ENCODE measurements at places on chromosomes 1 and 21. TPM values are rescaled to one million over a fixed set of nuclear protein-coding genes. Genes with fewer than 3 reads are reported as not detected.

TFAP2E gene
- 0.97 TPM for total RNA-seq

AQP10 gene
- not detected for total RNA-seq

NR0B2 gene
- not detected for total RNA-seq

CACNA1E gene
- total RNA-seq = 3.4 TPM

SLC25A34 gene
- 1.6 TPM for total RNA-seq

AVPR1B gene
- total RNA-seq = not detected

FOXO6 gene
- not detected for total RNA-seq

- H3K4me3 ChIP-seq = no peak overlapping the region
- H3K27ac ChIP-seq = no peak overlapping the region
- DNase-seq = no peak
- H3K27me3 ChIP-seq = no peaks in the 10 kb centered on the region
Observed at GRCh38 chr1:229884765-229885164, 182.3 kb upstream of the GALNT2 start.

DNA sequence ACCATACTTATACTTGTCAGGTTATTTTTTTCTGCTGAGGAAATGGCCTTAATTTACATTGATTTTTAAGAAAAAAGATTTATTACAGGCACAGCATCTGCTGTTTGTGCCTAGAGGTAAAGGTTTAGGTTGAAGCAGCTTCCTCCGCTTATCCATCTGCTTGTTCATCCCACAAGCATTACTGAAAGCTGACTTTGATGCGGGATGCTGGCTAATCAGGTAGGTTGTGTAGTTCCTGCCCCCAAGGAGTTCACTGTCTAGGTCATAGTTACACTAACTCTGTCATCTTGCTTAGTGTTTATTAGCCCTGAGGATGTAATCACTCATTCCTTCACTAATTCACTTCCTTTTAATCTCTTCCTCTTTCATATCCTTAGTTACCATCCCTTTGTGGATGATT, 377.7 kb upstream of the KAZN start:
- no peak overlapping the region for H3K4me3 ChIP-seq
- no peaks in the 10 kb centered on the region for H3K36me3 ChIP-seq
- H3K27ac ChIP-seq = no peak overlapping the region
- H3K27me3 ChIP-seq = no peaks in the 10 kb centered on the region
- DNase-seq = no peak

DNA sequence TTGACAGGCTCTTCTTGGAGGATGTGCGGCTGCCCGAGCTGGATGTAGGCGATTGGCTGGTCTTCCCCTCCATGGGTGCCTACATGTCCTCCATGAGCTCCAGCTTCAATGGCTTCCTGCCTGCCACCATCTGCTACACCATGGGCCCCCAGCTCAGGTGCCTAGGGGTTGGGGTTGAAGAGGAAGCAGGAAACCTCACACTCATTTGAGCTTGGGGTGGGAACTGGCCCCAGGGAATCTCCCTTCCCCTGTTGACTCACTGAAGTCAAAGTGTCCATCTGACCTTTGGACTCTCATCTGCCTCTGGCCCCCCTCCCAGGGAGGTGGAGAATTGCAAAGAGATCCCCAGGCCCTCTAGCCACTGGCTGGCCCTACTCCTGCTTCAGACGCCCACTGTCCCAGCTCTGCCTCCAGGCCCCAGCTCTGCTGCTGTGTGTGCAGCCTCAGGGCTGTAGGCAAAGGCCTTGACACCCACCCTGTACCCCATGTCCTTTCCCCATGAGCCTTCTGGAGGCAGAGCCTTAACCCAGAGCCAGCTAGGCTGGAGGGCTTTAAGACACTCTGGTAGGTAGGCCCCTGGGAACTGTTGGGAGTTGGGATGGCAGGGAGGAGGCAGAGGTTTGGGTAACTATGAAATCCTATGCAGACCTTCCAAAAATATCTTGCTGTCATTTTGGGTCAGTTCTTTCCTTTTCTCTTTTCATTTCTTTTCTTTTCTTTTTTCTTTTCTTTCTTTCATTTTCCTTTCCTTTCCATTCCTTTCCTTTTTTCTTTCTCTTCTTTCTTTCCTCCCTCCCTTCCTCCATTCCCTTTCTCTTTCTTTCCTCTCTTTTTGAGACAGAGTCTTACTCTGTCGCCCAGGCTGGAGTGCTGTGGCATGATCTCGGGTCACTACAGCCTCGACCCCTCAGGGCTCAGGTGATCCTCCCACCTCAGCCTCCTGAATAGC, 66.9 kb upstream of the TINAGL1 start:
- no peaks in the 10 kb centered on the region for H3K4me1 ChIP-seq
- no peaks in the 10 kb centered on the region for H3K36me3 ChIP-seq
- no peaks in the 10 kb centered on the region for H3K27me3 ChIP-seq

DNA sequence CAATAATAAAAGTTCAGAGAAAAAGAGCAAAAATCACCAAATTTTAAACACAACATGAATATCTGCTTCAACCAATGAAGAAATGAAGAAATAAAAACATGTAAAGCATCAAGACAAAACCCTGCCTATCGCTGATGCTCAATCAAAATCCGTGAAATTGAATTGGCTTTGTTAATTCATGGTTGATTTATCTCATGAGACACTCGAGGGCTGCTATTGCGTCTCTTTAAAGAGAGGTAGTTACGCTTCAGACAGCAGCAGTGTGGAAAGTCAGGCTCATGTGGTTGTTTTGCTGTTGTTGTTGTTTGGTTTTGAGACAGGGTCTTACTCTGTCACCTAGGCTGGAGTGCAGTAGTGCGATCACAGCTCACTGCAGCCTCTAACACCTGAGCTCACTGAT, 65.5 kb upstream of the RGS7 start:
- no peak overlapping the region for H3K27ac ChIP-seq
- DNase-seq = no peak
- no peaks in the 10 kb centered on the region for H3K36me3 ChIP-seq
- H3K4me1 ChIP-seq = no peaks in the 10 kb centered on the region
- no peak overlapping the region for H3K4me3 ChIP-seq

DNA sequence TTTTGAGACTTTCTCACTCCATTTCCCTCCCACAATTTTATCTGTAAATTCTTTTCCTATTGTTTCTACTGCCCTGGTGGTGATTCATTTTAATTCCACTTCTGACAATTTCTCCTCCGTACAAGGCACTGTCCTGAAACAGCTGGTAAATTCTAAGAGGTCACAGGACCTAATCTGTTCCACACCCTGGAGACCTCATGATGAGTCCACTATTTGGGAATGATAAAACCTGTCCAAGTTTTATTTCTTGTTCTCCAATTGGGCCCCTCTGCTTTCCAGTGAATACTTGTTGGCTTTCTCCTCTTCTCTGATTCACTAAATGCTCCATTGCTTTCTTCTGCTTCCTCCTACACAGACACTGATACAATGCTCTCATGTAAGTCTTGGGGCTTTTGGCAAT, 343.1 kb upstream of the DUSP10 start:
- DNase-seq = no peak
- no peak overlapping the region for H3K4me3 ChIP-seq
- no peaks in the 10 kb centered on the region for H3K4me1 ChIP-seq
- no peaks in the 10 kb centered on the region for H3K36me3 ChIP-seq
- H3K27me3 ChIP-seq = no peaks in the 10 kb centered on the region

- H3K27me3 ChIP-seq = no peaks in the 10 kb centered on the region
- H3K36me3 ChIP-seq = no peaks in the 10 kb centered on the region
- no peak for DNase-seq
- H3K4me1 ChIP-seq = no peaks in the 10 kb centered on the region
- no peak overlapping the region for H3K4me3 ChIP-seq
Observed at GRCh38 chr1:13642306-13643004, 57.5 kb upstream of the PRDM2 start.

DNA sequence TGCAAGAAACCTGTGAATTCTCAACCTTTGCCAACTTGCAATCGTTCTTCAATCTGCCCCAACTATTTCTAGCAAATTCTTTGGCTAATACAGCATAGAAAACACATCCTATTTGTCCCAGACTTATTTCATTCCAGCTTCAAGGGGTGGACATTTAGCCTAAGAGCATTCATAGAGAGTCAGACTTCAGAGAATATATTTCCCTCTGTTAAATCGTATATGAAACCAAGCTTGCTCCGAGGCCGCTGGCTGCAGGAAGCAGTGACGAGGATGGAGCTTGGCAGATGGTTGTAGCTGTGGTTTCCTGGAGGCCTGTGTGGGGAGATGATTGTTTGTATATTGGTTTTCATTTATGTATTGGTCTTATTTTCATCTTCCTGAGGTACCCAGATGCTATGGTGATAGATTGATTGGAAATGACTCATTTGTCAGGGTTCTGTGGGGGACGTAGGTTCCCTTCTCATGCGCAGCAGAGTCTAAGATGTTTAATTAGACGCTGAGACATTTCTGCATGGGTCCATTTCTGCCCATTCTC, 26.1 kb downstream of the MAN1C1 start:
- DNase-seq = no peak
- no peak overlapping the region for H3K27ac ChIP-seq
- H3K36me3 ChIP-seq = no peaks in the 10 kb centered on the region
- H3K4me3 ChIP-seq = no peak overlapping the region
- H3K27me3 ChIP-seq = no peaks in the 10 kb centered on the region

GRCh38 chr1:203177470-203178039, 1.9 kb upstream of the MYBPH start:
- no peak overlapping the region for H3K27ac ChIP-seq
- no peaks in the 10 kb centered on the region for H3K36me3 ChIP-seq
- no peaks in the 10 kb centered on the region for H3K4me1 ChIP-seq
- no peaks in the 10 kb centered on the region for H3K27me3 ChIP-seq

- no peak overlapping the region for H3K4me3 ChIP-seq
- H3K27me3 ChIP-seq = no peaks in the 10 kb centered on the region
- no peak overlapping the region for H3K27ac ChIP-seq
- DNase-seq = no peak
Observed at GRCh38 chr1:171438441-171438840, 46.9 kb upstream of the PRRC2C start.

DNA sequence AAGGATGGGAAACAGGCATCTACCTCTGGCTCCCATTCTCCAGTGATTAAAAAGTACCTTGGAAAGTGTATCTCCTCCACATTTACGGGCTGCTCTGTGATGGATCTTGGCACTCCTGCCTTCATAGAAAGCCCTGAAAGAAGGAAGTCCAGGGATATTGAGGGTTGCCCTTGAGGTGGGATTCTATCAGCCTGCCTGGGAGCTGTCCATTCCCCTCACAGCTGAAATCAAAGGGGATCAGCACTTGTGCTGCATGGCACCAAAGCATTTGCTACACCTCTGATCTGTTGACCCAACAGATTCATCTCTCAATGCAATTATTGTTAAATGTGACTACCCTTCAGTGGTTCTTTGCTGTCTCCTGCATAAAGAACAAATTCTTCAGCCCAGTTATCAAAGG, 442.0 kb upstream of the RUNX1 start:
- no peak overlapping the region for H3K4me3 ChIP-seq
- DNase-seq = no peak
- no peaks in the 10 kb centered on the region for H3K36me3 ChIP-seq
- H3K4me1 ChIP-seq = no peaks in the 10 kb centered on the region
- no peaks in the 10 kb centered on the region for H3K27me3 ChIP-seq

DNA sequence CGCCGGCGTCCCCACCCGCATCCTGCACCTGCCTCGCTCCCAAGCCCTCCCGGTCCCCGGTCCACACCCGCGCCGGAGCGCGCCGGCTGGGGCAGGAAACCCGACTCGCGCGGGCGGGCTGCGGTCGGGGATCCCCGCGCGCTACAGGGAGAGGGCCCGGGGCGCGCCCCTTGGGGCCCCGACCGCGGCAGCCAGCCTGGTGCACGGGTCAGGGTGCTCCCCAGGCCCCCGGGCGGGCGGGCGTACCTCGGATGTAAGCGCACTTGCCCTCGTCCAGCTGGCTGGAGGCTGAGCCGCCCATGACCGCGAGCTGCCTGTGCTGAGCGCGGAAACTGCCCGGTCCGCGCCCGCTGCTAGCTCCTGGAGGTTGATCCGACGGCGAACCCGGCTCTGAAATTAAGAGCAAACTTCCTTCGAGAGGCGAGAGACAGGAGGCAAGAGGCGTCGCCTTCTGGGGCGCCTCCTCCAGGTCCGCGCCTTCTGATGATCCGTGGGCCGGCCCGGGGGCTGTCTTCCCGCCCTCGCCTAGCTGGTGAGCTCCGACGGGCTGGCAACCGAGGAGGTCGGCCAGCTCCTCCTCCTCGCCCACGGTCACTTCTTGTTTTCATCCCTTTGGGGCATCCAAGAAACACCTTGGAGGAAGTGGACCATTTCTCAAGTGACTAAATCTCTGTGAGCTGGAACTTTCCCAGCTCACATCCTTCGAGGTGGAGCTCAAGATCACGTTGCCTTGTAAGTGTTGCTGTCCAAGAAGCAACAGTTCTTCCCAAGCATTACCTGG, at the start of gene NIBAN1:
NIBAN1 (minus strand) TSS at position 453 of the 781 bp plus-strand sequence; CDS start at position 301, 152 bp downstream.
- peak; percentile 73 for DNase-seq
- H3K36me3 ChIP-seq = no peaks in the 10 kb centered on the region
- H3K4me3 ChIP-seq = peak within 1 kb of the TSS; percentile 63
- H3K27ac ChIP-seq = peak within 1 kb of the TSS; percentile 84
- no peaks in the 10 kb centered on the region for H3K4me1 ChIP-seq

DNA sequence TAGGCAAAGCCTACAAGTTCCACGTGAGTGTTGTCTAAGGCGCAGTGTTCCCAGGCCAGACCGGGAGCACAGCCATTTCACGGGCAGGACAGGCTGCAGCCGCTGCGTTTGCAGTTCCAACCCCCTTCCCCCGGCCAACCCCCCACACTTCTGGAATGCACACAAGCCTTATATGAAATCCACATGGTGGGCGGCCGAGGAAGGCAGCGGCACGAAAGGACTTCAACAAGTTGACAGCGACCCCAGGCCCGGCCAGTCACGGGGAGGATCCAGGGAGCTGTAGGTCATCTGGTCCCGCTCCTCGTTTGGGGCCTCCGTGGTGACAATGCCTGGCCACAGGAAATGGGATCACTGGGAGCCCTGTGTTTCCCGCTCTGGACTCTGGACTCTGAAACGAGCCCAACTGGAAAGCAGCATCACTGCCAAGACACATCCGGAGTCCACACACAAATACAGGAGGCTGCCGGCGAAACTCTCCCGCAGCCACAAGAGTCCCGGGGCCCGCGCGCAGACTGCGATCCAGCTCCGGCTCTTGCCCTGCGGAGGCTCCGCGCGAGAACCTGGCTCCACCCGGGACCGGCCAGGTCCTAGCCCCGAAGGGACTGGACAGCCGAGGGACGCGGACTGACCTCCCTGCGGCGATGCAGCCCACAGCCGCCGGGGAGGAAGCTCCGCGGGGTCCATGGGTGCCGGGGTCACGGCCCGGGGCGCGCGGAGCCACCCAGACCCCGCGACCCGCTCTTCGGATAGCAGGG, 794 bp downstream of the NID1 start:
- H3K36me3 ChIP-seq = no peaks in the 10 kb centered on the region
- no peaks in the 10 kb centered on the region for H3K4me1 ChIP-seq
- no peaks in the 10 kb centered on the region for H3K27me3 ChIP-seq

DNA sequence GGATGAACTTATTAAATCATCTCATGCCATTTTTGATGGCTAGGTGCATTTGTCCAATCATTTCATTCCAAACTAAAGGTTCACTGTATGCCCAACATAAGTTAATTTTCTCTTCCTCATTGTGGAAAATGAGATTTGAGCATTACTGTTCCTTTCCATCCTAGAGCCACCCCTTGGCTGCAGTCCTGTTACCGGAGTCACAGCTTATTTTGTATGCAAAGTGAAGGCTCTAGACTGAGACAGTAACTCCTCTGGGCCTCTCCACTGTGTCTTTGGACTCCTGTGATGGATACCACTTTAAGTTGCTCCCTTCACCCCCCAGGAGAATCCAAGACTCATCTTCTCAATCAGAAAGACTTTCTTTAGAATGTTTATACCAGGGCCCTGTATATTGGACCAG, 59.7 kb downstream of the FGGY start:
- H3K27ac ChIP-seq = no peak overlapping the region
- H3K27me3 ChIP-seq = no peaks in the 10 kb centered on the region
- H3K4me1 ChIP-seq = no peaks in the 10 kb centered on the region
- no peak for DNase-seq
- no peaks in the 10 kb centered on the region for H3K36me3 ChIP-seq

GRCh38 chr1:47742890-47743760, 254.1 kb downstream of the TRABD2B start:
- H3K4me1 ChIP-seq = no peaks in the 10 kb centered on the region
- H3K36me3 ChIP-seq = no peaks in the 10 kb centered on the region
- H3K4me3 ChIP-seq = no peak overlapping the region
- no peak for DNase-seq
- no peaks in the 10 kb centered on the region for H3K27me3 ChIP-seq

Measured in uterus (tissue), 4 donors.